ENCODE measurements at places on chromosomes 5 and 9.

DNA sequence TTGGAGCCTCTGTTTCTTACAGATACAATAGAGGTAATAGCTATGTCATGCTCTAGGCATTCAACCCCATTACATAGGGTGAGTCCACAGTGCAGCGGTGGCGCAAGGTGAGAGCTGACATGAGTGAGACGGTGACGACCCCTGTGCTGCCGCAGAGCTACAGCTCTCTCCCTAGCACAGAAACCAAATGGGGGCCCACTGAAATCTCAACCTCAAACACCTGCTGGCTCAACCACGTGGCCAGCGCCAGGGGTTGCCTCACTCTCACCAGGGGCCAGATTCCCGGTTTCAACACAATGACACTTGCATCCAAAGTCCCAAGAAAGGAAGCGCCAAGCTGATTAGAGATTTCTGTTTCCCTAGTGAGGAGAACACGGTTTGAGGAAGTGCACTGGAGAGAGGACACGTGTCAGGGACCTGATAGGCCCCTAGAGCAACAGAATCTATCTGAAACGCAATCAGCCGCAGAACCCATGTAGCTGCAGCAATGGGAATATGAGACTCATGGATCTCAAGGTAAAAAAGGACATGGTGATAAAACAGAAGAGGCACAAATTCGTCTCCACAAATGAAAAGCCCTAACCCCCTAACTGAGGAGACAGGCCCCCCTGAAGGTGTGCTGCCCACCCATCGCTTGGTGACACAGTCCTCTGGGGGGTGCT lies 114.3 kb downstream of the CRB2 start:
- DNase-seq, result no peak

DNA sequence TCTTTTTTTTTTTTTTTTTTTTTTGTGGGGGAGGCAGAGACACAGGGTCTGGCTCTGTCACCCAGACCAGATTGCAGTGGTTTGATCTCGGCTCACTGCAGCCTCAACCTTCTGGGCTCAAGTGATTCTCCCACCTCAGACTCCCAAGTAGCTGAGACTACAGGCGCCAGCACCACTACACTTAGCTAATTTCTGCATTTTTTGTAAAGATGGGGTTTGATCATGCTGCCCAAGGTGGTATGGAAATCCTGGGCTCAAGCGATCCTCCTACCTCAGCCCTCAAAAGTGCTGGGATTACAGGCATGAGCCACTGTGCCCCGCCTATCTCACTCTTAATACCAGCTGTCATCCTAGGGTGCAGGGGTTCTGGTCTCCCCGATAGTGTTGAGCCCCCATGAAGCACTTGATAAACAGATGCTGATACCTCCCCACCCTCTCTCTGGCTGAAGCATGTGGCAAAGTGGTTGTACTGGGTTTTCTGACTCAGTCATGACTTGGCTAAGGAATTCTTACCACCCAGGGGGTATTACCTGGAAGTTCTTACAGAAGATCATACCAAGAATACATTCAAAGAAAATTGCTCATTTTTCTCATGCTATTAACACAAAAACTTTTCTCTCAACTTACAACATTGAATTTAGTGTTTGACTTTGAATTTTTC lies 110.2 kb upstream of the DAPK1 start:
- DNase-seq, result no peak

DNA sequence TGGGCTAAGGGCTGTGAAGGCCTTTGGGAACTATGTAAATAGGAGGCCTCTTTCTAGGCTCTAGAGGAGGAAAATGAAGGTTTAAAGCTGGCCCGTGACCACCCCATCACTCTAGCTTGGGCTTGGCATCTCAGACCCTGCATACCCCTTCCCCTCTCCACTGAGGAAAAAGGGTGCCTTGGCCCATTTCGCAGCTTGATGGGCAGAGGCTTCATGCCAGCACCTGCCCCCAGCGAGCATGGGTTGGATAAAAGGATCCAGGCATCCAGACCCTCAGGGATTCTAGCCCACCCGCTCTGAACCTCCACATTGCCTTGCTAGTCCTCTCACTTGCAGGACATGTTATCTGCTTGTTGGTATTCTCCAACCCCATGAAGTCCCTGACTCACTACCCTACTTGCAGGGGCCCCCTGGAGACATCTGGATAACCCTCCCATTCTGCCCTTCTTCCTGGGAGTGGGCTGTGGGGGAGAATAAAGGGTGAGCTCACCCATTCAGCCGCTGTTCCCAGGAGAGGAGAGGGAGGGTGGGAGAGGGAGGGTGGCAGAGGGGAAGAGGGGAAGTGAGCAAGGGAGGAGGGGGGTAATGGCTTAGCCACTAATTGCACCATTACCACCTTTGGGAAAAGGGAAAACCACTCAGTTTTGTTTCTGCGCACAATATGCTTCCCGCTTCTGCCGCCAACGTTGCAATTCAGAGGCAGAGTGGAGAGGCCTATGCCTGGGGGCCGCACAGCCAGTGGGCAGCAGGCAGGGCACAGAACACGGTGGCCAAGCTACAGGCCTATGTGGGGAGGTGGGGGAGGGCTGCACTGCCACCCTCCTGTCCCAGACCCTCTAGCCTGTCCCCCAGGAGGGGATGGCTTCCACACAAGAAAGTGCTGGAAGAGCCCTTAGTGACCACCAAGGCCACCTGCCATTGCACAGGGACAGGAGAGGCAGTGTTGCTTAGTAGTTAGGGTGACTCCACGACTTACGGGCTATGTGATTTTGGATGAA lies 2.1 kb upstream of the CAMK2A start:
- no peak for DNase-seq

- DNase-seq, result no peak
Measured at GRCh38 chr9:35370241-35370640, 119.7 kb upstream of the RUSC2 start.

- no peak for DNase-seq
Measured at GRCh38 chr9:134317400-134317789, 8.9 kb upstream of the RXRA start.

GRCh38 chr9:37038302-37038942 lies 4.4 kb upstream of the PAX5 start:
- DNase-seq, result no peak

DNA sequence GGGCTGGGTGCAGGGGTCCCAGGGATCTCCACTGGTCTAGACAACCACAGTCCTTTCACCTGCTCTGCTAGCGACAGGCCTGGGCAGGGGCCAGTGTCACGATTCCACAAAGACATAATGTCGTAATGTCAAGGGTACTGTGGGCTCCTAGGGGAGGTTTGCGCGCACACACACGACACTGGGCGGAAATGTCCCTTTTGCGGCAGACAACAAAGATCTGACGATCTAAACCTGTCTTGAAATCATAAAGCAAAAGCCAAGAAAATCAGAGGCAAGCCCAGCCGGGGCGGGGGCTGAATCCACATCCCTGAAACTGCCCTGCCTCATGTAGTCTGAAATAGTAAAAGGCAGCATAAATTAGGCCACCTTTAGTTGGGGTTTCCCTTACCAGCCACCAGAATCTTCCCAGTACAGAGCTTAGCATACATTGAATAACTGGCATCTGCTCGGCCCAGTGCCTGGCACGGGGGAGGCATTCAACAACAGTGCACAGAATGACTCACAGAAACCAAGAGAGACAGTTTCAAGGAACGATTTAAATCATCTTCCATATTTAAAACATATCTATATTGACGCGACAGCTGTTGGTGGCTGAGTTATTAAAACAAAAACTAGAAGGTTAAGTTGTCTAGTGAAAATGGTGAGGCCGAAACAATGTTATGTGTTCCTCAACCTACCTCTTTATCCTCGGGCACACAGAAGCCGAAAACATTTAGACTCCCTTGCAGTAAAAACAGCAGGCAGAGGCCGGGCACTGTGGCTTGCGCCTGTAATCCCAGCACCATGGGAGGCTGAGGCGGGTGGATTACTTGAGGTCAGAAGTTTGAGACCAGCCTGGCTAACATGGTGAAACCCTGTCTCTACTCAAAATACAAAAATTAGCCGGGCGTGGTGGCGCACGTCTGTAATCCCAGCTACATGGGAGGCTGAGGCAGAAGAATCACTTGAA lies 151.0 kb downstream of the MYO10 start:
- DNase-seq, result no peak

DNA sequence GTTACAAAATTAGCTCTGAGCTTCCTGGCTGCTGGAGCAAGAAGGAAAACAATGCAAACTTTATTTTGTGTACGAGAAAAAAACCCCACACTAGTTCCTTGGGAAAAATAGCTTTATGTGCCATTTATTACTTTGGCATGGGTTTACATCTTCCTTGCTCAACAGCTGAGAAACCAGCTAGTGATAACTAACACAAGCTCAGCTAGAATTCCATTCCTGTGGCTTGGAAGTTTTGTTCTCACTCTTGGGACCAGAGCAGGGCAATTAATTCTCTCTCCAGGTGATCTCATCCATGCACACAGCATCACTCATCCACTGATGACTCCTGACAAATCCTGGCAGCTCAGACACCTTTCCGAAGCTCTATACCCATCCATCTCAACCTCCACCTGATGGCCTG lies 104.1 kb downstream of the CRB2 start:
- no peak for DNase-seq

DNA sequence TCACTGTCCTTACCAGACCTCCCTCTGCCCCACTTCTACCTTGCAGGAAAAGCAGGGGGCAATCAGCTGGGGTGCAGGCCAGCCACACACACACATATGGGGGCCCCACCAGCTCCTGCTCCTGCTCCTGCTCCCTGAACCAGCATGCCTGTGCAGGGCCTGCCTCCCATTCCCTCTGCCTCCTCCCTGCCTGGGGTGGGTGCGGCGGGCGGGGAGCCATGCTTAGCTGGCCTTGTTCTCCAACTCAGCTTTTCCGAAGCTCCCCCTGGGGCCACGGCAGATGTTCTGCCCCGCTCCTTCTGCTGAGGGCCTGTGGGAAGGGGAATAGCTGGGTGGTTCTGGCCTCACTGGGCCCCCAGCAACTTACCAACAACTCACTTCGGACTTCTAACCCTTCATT lies 89.8 kb downstream of the ZNF354C start:
- DNase-seq, result no peak

DNA sequence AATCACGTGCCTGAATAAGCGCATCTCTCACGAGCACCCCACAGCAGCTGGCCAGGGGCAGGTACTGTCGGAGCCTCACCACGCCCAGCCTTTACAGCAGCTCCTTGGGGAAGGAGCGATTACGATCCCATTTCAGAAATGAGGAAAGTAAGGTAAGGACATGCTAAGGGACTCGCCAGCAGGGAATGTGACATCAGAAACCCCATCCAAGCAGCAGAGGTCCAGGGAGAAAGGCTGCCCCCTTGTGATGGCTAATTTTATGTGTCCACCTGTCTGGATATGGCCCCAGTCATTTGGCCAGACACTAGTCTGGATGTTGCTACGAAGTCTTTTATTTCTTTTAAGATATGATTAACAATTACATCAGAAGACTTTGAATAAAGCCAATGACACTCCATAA lies 77.3 kb downstream of the UBE2QL1 start:
- no peak for DNase-seq

GRCh38 chr5:102664616-102665335 lies 90.3 kb upstream of the PAM start:
- no peak for DNase-seq

DNA sequence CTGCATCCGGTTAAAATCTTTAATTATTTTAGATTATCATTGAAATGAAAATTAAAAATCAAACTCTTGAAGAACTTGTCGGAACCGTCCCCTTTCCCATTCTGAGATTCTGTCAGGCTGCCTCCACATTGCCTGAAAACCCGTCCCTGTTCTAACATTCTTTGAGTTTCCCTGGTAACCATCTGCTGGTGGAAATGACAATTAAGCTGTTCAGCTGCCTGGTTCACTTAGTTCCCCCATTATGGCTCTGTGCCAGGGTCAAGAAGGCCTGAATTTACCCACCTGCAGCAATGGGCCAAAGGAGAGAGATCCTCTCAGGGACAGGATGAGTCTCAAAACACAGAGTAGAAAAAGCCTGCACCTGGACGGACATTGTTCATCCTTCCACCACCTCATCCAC lies 11.8 kb upstream of the TCOF1 start:
- no peak for DNase-seq

- DNase-seq, result no peak
Measured at GRCh38 chr5:74285675-74286280, 354.8 kb downstream of the ENC1 start.

DNA sequence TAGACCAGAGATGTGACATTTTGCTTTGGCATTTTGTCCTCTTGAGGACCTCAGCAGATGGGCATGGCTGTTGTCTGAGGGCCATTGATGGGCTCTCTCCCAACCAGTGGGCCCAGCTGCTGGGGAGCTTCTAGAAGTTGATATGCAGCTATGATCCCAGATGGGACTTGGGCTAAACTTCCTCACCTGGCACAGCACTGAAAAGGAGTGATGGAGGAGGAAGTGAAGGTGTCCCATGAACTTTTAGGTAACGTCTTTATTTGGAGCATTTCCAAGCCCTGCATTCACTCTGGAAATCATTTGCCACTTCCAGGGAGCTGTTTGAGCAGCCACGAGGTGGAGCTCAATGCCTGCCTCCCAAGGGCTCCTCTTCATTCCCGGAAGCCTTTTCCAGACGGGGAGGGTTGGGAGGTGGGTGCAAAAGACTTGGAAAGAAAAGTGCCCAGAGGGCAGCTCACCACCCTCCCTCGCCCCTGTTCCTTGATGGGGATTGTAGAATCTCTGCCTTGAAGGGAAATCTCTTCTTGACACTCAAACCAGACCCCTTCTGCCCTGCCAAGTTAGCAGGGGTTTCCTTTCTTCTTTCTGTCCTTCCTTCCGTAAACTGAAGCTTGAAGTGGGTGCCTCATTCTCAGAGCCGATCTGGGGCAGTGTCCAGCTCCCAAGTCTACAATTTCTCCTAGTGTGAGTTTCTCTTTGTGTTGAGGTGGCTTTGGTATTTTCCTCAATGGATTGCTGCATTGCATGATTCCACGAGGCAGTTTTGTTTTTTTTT lies 18.1 kb upstream of the NEUROG1 start:
- DNase-seq, result no peak

- DNase-seq, result no peak
Measured at GRCh38 chr9:16461137-16461840, 409.2 kb downstream of the BNC2 start.

GRCh38 chr9:16342246-16343020 lies 528.0 kb downstream of the BNC2 start:
- DNase-seq, result no peak

DNA sequence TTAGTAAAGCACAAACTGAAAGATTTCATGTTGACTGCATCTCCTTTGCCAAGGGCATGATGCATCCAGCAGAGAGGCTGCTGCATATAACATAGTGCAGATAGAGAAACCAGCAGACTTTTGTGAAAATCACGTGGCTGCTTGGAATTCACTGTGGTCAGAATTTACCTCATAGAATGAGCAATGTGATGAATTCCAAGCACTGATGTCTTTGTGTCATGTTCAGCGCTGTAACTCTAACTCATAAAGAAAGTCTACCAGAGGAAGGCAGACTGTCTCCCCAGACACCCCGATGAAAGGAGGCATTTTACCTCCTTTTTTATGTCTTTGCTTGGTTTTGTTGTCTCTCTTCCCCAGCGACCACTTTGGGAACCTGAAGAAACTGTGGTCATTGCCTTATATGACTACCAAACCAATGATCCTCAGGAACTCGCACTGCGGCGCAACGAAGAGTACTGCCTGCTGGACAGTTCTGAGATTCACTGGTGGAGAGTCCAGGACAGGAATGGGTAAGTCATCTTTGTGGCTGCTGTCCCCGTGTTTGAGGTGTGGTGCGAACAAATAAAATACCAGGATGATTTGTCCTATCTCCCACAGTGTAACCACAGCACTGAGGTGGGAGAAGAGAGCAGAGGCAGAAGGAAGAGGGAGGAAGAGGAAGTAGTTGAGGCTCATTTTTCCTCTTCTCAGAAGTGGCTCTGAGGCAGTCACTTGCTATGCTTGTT lies 42.0 kb downstream of the ITK start:
- DNase-seq, result no peak

Measured in T-helper 17 cell (primary cell).